Stimulated activated CD8-positive, alpha-beta memory T cell treated with anti-CD3 and anti-CD28 coated beads, Interleukin-12 subunit alpha, Interleukin-12 subunit beta, amount 100 ng/mL, for 4 hours (primary cell): ENCODE measurements at places on chromosomes 16 and 17.

DNA sequence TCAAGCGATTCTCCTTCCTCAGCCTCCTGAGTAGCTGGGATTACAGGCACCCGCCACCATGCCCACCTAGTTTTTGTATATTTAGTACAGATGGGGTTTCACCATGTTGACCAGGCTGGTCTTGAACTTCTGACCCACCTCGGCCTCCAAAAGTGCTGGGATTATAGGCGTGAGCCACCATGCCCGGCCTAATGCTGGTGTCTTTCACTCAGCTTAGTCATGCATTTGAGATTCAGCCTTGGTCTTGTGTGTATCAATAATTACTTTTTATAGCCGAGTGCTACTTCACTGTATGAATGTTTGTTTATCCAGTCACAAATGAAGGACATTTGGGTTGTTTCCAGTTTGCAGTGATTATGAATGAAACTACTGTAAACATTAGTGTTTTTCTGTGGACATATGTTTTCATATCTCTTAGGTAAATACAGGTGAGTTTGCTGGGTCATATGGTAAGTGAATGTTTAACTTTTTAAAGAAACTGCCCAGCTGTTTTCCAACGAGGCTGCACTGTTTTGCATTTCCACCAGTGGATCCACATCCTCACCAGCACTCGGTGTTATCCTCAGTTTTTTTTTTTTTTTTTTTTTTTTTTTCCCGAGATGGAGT is 11.0 kb upstream of the PLCG2 start:
- DNase-seq: no peak

GRCh38 chr17:74290340-74290739 is 16.3 kb downstream of the DNAI2 start:
- DNase-seq: no peak

DNA sequence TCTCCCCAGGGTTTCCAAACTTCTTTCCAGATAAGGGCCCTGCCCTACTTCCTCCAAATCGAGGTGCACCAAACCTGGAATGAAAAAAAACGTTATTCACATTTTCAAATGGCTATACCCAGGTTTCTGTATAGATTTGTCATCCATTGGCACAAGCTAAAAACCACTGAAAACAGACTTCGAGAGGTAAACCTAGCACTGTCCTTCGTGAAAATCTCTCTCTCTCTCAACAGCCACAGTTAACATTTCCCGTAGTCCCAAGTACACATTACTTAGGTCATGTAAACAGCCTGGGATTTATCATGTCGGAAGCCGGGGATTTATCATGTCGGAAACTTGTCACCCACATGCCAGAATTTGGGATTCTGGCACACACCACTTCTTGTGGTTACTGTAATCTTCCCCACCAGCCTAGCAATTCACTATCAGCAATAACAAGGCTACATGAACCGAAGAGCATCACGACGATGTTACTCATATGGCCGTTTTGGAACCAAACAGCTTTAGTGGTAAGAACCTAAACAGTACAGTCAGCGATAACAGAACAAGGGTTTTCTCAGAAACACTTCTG is 1.2 kb downstream of the DDX5 start:
- no peak for DNase-seq

DNA sequence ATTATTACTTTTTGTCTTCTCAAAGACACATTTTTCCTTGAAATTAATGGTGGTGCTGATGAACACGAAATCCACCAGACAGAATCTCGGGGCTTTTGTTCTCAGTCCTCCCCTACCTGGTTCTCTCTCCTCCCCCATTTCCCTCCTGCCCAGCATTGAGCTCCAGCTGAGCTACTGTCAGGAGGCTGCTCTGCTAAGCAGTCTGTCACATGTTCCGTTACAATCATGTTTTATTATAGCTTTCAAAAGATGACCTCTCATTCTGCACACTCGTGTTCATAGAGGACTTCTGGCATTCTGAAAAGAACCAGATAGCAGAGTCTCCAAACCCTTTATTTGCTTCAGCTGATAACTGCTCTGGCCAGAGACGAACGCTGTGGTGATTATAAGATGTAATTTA is 732.5 kb upstream of the RBFOX1 start:
- no peak for DNase-seq

GRCh38 chr16:80806927-80807340 is 2.5 kb upstream of the CDYL2 start:
- no peak for DNase-seq

GRCh38 chr16:78458588-78458987 is 359.1 kb downstream of the WWOX start:
- no peak for DNase-seq

GRCh38 chr16:17412221-17412620 is 58.5 kb downstream of the XYLT1 start:
- no peak for DNase-seq

DNA sequence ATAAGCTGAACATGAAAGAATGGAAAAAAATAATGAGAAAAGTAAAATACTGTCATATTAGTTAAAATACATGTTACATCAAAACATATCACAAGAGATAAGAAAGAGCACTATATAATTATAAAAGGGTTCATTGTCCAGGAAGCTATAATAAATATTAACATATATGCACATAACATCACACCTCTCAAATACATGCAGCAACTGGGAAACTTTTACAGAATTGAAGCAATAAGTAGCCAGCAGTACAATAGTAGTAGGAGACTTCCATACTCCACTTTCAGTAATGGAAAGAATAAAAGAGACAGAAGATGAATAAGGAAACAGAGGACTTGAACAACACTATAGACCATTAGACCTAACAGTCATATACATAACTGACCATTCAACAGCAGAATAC is 90.4 kb downstream of the AHSP start:
- DNase-seq: no peak

- no peak for DNase-seq
These were observed 6.6 kb downstream of the CYGB start for GRCh38 chr17:76530811-76531485.

- no peak for DNase-seq
These were observed 1.0 kb downstream of the GSDMA start for GRCh38 chr17:39963829-39964228.
